Mesangial cell (primary cell): ENCODE measurements at places on chromosomes 7 and 10. TPM values are rescaled to one million over a fixed set of nuclear protein-coding genes. Genes with fewer than 3 reads are reported as not detected.

Gene PRPS1L1
- not detected in 2 replicates for total RNA-seq

Gene PTN
- 11.6 and 13.8 TPM in 2 replicates for total RNA-seq

Gene TRPV5
- not detected in 2 replicates for total RNA-seq

Gene ITPRID1
- not detected in 2 replicates for total RNA-seq

Gene GIMAP8
- total RNA-seq, result not detected in 2 replicates

Gene GSAP
- total RNA-seq, result 0.98 and 3.0 TPM in 2 replicates

Gene TCERG1L
- under 0.01 TPM in 1 of 2 replicates, not detected in the other for total RNA-seq

Gene RBM28
- 7.5 and 11.6 TPM in 2 replicates for total RNA-seq

Gene PPP1R17
- total RNA-seq, result not detected in 2 replicates

Gene STAG3
- total RNA-seq, result 0.25 and 0.33 TPM in 2 replicates

Gene ZNF488
- total RNA-seq, result 0.25 and 1.1 TPM in 2 replicates

Gene TAS2R41
- total RNA-seq, result not detected in 2 replicates

Gene ZNF503
- 25.1 and 116 TPM in 2 replicates for total RNA-seq

Gene CPED1
- 2.0 and 6.8 TPM in 2 replicates for total RNA-seq

Gene AKR1B15
- not detected in 2 replicates for total RNA-seq

Gene SEC24C
- total RNA-seq, result 67.2 and 85.7 TPM in 2 replicates

Gene ACSL5
- total RNA-seq, result 0.13 and 0.16 TPM in 2 replicates

Gene SLC26A5
- not detected in 2 replicates for total RNA-seq

Gene TACR2
- 0.16 TPM in 1 of 2 replicates, not detected in the other for total RNA-seq

Gene NEURL1
- total RNA-seq, result 0.33 and 0.51 TPM in 2 replicates

Gene GALNT17
- total RNA-seq, result under 0.01 and 0.13 TPM in 2 replicates

Gene CXCL12
- 0.81 and 4.7 TPM in 2 replicates for total RNA-seq

Gene THNSL1
- 1.1 and 1.3 TPM in 2 replicates for total RNA-seq
